ENCODE measurements at places on chromosomes 2 and 18.
A peak's percentile ranks its signal among the peaks of the same experiment; 100 is the strongest.

GRCh38 chr2:205882806-205883425, 200.6 kb downstream of the NRP2 start:
- no peak for DNase-seq

DNA sequence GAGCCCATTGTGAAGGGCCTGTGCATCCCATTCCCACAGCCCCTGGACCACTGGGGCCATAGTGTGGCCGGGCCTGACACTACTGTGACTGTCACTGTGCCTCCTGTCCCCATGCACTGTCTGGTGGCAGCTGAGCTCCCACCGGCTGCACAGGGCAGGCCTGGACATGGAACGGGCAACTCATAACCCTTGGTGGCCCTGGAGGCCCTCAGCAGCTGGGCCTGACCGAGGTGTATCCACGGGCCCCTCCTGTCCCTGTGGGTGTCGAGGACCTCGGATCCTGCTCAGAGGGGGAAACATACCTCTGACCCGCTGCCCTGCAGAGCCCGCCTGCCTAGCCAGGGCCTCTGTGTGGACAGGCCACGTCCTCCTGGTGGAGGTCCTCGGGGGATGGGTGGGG, 7.8 kb upstream of the GAL3ST2 start:
- no peak for DNase-seq

- DNase-seq: no peak
Measured at GRCh38 chr2:152336854-152337510, 2.0 kb downstream of the FMNL2 start.

DNA sequence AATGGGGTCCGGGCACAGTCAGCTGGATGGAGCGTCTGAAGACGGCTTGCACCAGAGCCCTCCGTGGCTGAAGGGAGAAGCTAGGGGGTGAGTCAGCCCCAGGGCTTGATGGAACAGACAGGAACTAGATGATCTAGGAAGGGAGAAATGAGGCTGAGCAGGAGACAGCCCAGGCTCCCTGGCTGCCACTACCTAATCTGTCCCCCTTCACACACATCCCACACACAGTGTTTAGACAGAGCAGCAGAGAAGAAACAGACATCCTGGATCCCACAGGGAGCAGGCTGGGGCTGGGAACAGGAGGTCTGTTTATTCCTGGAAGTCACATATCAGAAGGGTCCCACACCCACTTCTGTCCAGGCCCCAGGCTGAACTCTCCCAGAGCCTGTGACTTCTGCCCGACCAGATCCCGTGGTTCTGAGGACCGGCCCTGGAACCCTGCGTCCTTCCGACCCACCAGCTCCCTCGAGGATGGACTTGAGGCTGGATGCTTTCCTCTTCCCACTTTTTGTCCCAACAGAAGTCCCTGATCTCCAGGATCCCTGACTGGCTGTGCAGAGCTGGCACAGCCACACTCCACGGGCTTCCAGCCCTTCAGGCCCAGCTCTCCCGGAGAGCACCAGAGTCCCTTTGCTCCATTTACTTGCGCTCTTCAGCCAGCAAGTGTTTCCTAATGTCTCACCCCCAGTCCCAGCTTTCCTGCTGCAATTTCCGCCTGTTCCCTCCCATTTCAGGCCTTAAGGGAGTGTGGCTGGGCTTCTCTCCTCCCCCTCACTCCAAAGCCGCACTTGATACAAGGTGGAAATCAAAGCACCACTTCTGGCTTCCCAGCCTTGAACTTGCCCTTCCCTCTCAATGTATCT, 1.5 kb upstream of the GPBAR1 start:
- no peak for DNase-seq

DNA sequence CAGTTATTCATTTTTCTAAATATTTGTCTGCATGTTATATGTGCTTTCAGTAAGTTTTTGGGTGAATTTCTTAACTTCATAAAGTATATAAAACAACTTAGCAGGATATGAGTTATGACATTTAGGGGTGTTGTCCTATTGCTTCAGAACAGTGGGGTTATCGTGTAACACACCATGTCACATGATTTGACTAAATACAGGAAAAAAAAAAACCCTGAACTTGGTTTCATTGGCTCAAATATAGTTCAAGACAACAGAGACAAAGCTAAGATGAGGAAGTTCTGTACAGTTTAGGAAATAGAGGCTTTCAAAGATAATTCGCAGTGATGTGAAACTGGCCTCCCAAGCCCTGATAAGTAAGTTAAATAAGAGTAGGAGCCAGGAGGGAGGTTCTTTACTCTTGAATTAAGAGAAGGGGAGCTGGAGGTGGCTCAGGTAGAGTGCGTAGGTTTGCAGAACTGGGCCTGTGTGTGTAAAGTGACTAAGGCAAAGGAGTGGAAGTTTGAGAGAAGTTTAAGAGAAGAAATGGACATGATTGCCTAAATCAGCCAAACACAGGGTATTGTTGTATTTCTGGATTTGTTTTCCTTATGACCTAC, 53.9 kb downstream of the LIMS1 start:
- no peak for DNase-seq

DNA sequence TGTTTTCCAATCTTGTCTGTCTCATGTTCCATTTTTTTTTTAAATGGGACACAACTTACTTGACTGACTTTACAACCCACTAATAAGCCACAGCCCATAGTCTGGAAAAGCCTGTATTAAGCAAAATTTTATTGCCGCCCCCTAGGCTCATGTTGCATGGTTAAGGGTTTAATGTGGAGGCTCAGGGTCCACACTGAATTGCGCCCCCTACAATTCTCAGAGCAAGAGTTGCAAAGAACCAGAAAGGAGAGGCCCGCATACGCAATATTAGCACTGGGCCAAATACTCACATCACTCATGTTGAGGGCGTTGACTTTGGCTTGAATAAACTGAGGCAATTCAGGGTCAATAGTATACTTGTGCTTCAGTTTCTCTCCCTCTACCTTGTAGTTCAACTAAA, 65.5 kb downstream of the NEB start:
- no peak for DNase-seq

DNA sequence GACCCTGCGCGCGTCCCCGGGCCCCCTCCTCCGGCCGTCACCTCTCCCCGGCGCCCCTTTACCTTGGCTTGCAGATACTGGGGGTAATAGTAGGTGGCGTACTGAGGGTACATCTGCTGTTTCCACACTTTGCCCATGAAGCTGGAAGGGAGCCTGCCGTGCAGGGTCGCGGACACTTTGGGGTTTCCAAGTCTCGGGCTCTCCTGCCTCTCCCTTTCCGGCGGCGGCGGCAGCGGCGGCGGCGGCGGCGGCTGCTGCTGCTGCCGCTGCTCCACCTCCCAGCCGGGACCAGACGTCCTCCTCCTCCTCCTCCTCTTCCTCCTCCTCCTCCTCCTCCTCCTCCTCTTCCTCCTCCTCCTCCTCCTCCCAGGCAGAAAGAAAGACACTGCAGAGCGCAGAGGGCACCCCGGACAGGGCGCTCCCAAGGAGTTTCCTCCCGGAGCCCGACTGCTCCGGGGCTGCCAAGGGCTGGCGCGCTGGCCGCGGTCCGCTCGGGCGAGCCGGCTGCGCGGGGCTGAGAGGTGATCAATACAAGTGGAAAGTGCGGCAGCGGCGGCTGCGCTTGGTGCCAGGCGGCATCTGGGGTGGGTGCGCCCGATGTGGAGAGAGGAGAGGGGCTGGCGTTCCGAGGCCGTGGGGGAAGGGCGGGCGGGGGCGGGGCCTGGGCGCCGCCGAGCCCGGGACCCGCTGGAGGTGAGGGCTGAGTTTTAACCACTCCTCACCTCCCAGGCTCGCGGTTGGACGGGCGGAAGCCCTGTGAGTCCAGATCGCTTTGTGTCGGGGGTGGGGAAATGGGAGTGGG, at the start of gene RBMS1:
Gene RBMS1, minus strand, starts transcription at position 581 of the 802 bp plus-strand sequence. Its CDS starts 444 bp downstream, at position 137.
- peak; percentile 4 for DNase-seq

- no peak for DNase-seq
Measured at GRCh38 chr2:31331156-31331555, 83.4 kb downstream of the XDH start.

- no peak for DNase-seq
Measured at GRCh38 chr2:216735086-216735485, 39.7 kb upstream of the IGFBP5 start.

GRCh38 chr18:39449566-39449965, 1884.0 kb upstream of the CELF4 start:
- no peak for DNase-seq

- DNase-seq: no peak
Measured at GRCh38 chr2:217016796-217017419, 157.0 kb upstream of the TNP1 start.

- no peak for DNase-seq
Measured at GRCh38 chr18:9919564-9920232, 5.9 kb downstream of the VAPA start.

- peak; percentile 20 for DNase-seq
Measured at GRCh38 chr18:34795070-34795732, 85.1 kb downstream of the DTNA start.

GRCh38 chr2:239717706-239718105, 307.4 kb downstream of the NDUFA10 start:
- DNase-seq: no peak

- no peak for DNase-seq
Measured at GRCh38 chr2:237626813-237627440, 460 bp upstream of the LRRFIP1 start.

DNA sequence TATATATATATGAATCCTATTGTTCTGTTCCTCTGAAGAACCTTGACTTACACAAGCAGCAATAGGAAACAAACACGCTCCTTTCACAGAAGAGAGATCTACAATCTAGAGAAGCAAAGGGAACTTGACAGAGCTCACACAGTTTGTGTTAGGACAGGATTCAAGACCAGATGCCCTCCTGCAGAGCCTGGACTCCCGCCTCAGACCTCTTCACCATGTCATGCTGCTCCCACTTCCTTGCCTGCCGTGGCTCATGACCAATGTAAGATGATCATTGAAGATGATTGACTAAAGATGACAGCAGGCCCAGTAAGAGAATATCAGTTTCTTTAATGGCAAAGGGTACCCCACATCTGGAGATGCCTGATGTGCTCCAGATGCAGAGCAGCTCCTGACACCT, 111.2 kb upstream of the AGAP1 start:
- DNase-seq: no peak

- no peak for DNase-seq
Measured at GRCh38 chr2:164066095-164066494, 330.3 kb upstream of the FIGN start.

DNA sequence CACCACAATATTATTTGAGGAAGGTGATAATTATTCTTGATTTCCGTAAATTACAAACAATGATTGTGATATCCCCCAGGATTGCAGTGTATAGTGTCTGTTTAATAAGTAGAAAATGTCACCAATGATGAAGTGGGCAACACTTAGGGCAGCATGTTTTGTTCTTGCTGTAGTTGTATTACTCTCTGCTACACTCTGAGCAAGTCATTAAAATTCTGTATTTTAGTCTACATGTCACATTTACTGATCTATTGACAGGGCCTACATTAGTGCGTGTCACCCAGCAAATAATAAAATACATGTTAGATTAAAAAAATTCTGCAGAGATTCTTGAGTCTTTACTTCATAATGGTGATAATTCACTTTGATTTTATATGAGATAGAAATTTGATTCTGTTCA, 247.6 kb downstream of the TMX3 start:
- DNase-seq: no peak

DNA sequence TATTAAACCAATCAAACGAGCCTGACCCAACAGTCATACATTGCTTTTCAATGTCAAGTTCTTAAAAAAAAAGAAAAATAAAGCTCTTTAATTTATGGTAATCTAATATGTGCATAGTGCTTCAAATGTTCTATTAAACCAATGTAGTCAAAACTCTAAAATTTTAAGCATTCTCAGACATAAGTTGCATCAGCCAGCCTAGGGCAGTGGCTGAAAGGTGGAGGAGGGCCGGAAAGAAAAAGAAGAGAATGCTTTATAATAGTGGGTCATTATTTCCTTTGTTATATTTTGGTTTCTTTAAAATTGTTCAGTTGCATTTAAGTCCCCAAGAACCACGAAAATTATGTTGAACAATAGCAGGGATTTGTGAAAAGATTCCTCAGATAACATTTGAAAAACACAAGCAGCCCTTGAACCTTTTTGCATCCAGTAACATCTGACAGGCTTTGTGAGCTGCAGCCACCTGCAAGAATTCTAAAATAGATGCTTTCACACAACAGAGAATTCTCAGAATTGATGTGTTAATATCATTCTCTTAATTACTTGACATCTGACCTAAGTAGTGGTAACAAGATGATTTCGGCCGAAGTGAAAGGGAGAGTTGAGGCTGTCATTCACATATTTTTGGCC, 252.1 kb downstream of the CDCA7 start:
- DNase-seq: no peak

GRCh38 chr18:76484749-76485387, 10.2 kb downstream of the ZNF516 start:
- DNase-seq: no peak

DNA sequence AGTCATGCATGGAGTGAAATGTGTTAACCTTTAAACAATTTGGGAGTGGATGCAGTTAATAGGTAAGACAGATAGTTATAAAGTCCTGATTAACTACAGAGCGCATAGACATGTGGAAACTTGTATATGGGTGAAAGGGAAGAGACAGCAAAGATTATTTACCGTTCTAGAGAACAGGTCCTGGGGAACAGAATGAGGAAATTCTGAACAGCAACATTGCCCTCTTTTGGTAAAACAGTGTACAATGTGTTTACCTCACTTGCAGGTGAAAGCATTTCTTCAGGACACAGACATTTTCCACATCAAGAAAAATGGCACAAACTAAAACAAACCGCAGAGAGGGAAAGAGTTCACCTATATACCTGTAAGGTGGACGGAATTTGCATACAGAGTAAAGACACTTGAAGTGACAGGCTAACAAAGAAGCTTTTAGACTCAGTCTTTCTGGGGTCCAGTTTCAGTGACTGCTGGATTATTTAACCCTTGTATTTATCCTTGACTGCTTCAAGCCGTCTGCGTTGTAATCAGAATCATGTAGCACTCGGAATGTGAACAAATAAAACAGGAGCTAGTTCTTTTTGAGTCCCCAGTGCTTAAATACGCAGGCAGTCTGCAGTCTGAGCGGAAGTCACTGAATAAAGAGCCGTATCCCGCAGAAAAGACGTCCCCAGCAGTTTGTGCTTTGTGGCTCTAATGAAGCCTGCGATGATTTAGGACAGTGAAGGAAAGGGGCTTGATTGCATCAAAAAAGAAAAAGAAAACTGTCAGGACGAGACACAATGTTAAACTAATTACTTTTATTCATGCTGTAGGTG, 364.8 kb upstream of the GALNT5 start:
- DNase-seq: peak; percentile 69

DNA sequence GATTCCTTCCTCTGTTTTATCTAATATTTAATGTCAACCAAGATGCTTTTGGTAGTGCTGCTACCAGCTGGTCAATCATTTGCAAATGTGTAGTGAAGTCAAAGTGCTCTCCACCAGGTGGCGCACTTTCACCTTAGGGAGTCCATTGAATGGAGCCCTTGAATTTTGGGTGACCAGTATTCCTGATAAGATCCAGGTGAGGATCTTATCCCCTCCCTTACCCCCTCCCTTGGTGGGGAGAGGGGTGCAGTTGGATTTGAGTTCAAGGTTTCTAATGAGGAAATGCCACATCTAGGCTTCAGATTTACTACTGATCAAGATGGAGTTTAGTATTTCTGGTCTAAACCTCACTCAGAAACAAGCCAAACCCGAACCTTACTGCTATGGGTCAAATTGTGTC, 12.0 kb upstream of the E2F6 start:
- DNase-seq: peak; percentile 39

GRCh38 chr2:220847589-220847988, 724.5 kb downstream of the EPHA4 start:
- no peak for DNase-seq

GRCh38 chr2:57894381-57894780, 152.2 kb upstream of the VRK2 start:
- DNase-seq: no peak

Data from NCI-H2029 treated with DMSO at 0.1 percent for 48 hours (cell line).